ENCODE measurements at places on chromosomes 3 and 15. TPM values are rescaled to one million over a fixed set of nuclear protein-coding genes. Genes with fewer than 3 reads are reported as not detected.
A peak's percentile ranks its signal among the peaks of the same experiment; 100 is the strongest.

DNA sequence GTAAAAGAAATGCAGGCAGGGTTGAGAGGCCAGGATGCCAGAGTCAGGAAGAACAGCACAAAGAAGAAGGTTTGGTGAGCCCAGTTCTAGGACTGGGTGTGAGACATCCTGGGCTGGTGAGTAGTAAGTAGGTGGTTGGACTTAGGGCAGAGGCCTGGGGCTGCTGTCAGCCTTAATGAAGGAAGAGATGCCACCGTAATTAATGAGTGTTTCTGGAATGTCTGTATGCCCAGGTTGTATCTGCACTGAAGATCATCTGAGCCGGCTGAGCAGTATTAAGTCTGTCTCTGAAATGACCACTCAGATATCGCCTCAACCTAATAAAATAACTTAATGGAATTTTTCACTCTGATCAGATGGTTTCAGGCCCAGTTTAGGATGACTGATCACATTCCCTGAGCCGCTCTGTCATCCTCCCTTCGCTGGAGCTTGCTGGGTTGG lies 532.9 kb upstream of the IL12A start:
- peak; percentile 88 for DNase-seq

GRCh38 chr3:195040773-195041520 lies 230.0 kb downstream of the XXYLT1 start:
- no peak for DNase-seq

- DNase-seq, result no peak
Observed at GRCh38 chr3:35422836-35423601, 216.3 kb upstream of the ARPP21 start.

Gene SI
- total RNA-seq, result not detected

Gene KBTBD13
- not detected for total RNA-seq
